KG1 (cell line): ENCODE measurements at places on chromosomes 11 and 22.

GRCh38 chr22:23163665-23164064, 16.6 kb upstream of the BCR start:
- no peak for DNase-seq

DNA sequence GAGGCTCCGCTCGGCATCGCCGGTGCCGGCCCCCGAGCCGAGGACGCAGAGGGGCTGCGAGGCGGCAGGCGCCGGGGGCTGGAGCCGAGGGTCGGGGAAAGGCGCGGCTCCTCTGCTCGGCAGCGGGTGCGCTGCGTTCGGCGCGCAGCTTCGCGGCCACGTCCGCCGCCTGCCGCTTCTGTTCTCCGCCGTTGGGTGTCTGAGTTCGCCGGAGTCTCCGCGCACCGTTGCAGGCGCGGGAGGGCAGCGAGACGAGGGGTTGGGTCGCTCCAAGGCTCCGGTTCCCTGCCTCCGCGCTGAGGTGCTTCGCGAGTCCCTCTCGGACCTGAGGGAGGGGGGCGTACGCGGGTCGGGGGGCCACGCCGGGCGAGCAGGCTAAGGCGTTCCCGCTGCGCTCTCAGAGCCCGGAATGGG, 347 bp downstream of the MN1 start:
- no peak for DNase-seq

DNA sequence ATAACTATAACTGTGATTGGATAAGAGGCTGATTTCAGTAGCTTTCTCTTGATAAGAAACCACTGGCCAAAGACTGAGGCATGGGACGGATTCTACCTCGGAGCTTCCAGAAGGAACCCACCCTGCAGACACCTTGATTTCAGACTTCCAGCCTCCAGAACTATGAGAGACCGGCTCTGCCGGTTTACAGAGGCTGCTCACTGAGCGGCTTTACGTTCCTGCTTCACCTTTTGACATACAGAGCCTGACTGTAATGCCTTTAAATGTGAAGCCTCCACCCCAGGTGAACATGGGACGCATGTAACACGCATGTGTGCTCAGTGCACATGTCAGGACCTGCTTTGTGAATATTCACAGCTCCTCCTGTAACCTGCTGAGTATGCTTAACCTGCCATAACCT, 361.5 kb downstream of the CTTN start:
- DNase-seq: no peak

- DNase-seq: no peak
Measured at GRCh38 chr11:2655834-2656622, 43.8 kb downstream of the KCNQ1OT1 start.

GRCh38 chr22:45413368-45414211, at the start of the genes RIBC2 and SMC1B:
Gene RIBC2, plus strand, starts transcription at chr22:45413693. Its CDS starts 194 bp downstream, at chr22:45413887.
Gene SMC1B, minus strand, starts transcription at chr22:45413599. Its CDS starts 32 bp downstream, at chr22:45413567.
- DNase-seq: no peak

DNA sequence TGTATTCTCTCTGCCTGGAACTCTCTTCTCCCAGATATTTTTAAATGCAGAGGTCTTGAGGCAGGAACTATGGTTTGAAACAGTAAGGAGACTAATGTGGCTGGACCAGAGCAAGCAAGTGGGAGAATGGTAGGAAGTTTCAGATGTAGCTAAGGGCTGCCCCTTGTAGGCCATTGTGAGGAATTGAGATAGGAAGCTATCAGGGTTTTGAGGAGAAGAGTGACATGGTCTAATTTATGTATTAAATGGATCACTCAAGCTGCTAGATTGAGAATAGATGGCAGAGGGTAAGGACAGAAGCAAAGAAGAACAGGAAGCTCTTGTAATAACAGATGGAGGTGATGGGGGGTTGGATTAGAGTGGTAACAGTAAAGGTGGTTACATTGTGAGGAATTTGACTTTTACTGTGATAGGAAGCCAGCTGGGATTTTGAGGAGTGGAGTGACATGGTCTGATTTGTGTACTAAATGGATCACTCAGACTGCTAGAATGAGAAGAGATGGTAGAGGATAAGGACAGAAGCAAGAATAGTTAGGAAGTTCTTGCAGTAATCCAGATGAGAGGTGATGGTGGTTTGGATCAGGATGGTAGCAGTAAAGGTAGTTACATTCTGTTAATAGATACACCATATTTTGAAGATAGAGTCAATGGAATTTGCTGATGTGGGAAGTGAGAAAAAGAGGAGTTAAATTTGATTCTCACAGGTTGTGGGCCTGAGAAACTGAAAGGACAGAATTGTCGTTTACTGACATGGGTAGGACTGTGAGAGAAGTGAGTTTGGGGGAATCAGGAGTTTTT, 63.0 kb downstream of the HIPK3 start:
- DNase-seq: no peak

- no peak for DNase-seq
Measured at GRCh38 chr22:42360348-42360747, 71.9 kb downstream of the NFAM1 start.
